Activated CD4-positive, CD25-positive, alpha-beta regulatory T cell (primary cell): ENCODE measurements at places on chromosomes 11 and 22.

- DNase-seq, result no peak
Measured at GRCh38 chr11:122793515-122793914, 44.8 kb upstream of the CRTAM start.

DNA sequence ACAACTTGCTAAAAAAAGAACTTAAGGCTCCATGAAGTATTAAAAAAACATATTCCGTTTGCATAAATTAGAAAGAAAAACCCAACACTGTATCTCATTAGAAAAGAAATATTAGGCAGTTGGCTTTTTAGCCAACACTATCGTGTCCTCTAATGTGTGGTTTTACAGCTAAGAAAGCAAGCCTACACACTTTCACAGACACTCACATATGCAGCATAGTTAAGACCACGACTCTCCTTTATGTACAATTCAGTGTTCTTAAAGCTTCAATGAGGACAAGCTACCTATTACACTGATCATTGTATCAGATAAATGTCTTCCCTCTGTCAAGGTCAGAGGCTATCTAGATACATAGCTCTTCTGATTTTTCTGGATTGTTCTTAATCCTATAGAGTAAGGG, 80.1 kb downstream of the PICALM start:
- no peak for DNase-seq

GRCh38 chr11:102238391-102238821, 78.9 kb upstream of the BIRC3 start:
- DNase-seq, result no peak

GRCh38 chr11:25065746-25066145, 568.9 kb downstream of the LUZP2 start:
- DNase-seq, result no peak

DNA sequence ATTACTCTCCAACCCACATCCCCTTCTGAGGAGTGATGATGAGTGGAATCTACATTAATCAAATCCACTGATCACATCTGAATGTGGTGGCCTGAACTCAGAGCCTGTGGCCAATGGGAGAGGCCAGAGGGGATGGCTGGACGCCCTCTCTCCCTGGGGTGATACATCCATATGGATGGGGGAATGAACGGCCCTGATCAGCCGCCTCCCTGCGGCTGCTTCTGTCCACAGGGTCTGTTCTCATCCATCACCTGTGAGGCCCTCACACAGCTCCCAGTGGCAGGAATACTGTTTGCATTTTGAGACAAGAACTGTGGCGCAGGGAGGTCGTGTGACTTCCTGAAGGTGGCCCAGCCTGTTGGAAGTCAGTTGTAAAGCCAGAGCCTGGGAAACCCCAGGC, 78.3 kb upstream of the SHISAL1 start:
- DNase-seq, result no peak

DNA sequence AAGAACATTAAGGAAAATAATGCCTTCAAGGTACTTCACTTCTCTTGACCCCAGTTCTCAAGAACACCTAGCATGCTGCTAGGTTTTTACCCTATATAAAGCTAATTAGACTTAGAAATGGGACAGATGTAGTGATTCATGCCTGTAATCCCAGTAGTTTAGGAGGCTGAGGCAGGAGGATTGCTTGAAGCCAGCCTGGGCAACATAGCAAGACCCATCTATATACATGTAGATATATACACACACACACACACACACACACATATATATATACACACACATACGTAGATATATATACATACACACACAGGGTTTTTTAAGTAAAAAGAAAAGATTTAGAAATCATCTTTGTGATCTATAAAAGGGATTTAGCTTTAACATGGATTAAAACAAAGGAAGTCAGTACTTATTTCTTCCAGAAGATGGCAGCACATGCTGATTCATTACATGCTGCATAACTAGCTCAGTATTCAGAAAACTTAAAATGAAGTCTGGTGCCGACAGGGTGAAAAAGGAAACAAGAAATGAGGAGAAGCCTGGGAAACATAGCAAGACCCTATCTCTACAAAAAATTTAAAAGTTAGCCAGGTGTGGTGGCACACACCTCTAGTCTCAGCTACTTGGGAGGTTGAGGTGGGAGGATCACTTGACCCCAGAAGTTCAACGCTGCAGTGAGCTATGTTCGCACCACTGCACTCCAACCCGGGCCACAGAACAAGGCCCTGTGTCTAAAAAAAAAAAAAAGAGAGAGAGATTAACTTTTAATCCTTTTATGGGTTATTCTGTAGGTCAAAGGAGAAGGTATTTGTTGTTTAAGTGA, 28.5 kb upstream of the RBX1 start:
- DNase-seq, result no peak

DNA sequence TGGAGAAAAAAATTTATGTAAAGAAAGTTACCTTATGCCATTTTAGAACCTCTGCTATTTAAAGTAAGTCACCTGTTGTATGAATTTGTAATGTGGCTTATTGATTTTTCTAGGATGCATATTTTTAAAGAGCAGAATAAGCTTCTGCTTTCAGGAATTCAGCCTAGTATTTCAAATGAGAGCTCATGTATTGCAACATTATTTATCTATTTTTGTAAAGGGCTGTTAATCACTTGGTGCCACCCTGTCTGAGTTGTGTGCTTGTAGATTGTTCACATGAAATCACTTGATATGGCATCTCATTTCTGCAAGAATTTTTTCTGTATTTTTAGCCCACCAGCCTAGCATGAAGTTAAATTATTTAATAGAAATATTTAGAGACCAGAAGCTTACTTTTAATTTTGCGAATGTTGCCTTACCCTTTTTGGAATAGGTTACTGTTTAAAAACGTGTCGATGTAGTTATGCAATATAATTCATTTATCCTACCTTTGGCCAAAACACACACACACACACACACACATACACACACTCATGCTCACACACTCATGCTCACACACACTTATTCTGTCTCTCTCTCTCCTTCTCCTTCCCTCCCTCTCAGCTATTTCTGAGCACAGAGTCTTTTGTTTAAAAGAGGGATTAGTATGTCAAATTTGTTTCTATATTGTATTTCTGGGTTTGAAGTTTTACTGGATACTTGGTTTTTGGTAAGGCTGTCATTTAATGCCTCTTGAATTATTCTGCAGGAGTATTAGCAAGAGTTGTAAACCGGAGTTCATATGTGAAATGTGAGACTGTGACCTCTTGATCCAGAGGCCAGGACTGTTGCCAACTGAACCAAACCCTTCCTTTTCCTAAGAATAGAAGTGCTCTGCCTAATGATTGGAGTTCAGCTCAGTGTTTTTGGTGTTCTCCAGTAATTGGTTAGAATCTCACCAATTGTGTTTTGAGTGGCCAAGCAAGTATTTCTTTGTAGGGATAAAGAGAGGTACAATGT, 34.4 kb downstream of the YAP1 start:
- no peak for DNase-seq

DNA sequence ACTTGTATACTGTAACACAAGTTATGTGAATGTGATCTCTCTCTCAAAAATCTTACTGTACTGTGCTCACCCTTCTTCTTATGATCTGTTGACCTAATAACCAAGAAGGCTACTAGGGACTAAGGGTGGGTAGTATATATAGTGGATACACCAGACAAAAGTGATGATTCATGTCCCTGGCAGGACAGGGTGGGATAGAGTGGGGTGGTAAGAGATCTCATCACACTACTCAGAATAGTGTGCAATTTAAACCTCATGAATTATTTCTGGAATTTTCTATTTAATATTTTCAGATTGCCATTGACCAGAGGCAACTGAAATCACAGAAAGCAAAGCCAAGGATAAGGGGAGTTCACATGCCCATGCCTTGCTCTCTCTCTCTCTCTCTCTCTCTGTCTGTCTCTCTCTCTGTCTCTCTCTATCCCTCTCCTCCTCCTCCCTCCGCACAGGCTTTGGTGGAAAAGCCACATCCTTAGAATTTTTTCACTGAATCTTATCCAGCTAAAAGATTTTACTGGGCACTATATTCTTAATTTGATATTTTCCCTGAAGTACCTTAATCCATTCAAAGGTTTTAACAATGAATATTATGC, 12.0 kb upstream of the STK33 start:
- no peak for DNase-seq
